ENCODE measurements at places on chromosomes 7 and 10.

DNA sequence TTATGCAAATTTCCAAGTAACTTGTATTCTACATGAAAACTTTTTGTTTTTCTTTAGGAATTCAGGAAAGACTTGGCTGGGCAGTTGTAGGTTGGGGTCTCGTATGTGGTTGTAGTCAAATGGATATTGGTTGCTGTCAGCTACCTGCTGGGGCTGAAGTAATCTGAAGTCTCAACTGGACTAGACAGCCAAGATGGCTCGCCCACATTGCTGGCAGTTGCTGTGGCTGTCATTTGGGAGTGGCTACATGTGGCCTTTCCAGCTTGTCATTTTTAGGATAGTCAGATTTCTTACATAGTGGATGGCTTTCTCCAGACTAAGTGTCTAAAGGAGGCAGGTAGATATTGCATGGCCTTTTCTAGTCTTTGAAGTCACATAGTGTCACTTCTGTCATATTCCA, 32.6 kb downstream of the EXOC6 start:
- no peak for DNase-seq

- no peak for DNase-seq
Measured at GRCh38 chr10:35633006-35633980, 8.8 kb downstream of the FZD8 start.

DNA sequence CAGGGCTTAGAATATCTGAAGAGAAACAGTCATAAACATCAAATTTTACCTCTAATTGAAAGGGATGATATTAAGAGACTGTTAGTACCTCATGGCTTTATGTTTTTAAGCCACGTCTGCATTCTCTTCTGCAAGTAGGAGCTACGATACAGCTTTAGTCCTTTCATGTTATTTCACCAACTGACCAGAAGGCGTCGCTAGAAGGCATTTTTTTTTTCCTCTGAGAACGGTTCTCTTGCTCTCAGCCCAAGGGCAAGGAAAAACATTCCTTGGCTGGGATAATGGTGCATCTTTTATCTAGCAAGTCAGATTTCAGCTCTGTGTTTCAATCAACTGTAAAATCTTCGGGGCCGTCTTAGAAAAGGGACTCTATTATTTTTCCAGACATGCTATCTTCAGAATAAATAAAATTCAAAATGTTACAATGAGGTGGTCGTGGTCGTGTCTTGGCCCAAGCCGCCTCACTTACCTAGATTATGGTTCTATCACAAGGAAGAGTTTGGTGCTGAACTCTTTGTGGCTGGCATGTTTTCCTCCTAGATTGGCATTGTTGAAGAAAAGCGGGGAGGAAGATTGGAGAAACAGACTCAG, 41.6 kb upstream of the LYZL2 start:
- peak; percentile 66 for DNase-seq

DNA sequence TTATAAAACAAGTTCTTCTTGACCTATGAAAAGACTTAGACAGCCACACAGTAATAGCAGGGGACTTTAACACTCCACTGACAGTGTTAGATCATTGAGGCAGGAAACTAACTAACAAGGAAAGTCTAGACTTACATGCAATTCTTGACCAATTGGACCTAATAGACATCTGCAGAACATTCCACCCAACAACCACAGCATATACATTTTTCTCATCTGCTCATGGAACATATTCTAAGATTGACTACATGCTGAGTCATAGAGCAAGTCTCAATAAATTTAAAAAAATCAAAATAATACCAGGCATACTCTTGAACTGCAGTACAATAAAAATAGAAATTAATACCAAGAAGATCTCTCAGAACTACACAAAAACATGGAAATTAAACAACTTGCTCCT, 219.5 kb upstream of the HPS1 start:
- no peak for DNase-seq

- DNase-seq, result no peak
Measured at GRCh38 chr7:154794147-154794780, 208.7 kb downstream of the PAXIP1 start.

GRCh38 chr10:103499881-103500280, 6.4 kb downstream of the NEURL1 start:
- no peak for DNase-seq

GRCh38 chr7:50671386-50671785, 106.2 kb upstream of the DDC start:
- no peak for DNase-seq

GRCh38 chr10:70593513-70593890, 9.0 kb downstream of the PRF1 start:
- DNase-seq, result no peak

DNA sequence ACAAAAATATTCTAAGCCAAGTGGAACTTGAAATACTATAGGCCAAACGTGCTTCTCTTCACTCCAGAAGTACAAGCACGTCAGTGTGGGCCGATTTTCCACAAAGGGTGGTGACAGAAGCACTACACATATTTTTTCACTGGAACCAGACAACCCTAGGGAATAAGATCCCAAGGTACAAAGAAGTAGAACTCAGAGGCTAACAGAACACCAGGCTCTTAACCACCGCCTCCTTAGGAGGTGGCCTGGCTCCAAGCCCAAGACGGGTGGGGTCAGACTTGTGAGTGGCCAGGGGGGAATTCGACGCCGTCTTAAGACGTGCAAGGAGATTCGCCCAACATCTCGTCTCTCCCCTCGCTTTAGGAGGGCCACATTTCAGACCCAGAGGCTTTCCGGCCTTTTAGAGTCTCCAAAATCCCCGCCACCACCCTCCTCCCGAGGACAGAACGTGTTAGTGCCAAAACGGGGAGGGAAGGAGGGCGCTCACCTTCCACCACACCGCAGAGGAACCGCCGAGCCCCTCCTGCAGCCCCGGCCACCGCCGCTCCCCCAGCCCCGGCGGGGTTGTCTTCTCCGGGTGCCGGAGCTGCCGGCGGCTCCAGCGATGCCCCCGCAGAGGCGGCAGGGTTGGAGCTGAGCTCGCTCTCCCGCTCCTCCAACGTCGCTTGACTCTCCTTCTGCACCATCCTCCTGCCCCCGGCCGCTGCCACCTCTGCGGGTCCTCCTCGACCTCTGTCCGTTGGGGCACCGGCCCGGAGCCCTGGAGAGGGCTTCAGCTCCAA, 716 bp downstream of the OGA start:
- peak; percentile 61 for DNase-seq

DNA sequence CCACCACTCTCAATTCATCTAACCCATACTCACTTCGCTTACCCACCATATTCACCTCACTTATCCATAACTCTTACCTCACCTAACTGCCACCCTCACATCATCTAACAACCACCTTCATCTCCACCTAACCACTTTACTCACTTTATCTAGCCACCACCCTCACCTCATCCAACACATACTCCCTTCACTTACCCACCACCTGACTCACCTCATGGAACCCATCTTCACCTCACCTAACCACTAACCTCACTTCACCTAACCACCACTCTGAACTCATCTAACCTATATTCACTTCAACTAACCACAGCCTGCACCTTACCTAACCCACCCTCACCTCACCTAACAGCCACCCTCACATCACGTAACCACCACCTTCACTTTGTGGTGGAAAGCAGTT, 84.2 kb downstream of the VIPR2 start:
- DNase-seq, result no peak

DNA sequence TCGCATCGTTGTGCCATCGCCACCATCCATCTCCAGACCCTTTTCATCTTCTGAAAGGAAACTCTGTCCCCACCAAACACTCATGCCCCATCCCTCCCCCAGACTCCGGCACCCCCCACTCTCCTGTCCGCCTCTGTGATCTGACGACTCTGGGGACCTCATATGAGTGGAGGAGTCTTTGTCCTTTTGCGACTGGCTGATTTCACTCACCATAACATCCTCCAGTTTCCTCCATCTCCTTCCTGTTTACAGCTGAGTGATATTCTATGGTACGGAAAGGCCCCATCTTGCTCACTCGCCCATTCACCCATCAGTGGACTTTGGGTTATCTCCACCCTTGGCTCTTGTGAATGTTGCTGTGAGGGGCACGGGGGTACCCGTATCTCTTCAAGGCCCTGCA, 11.8 kb upstream of the INSIG1 start:
- DNase-seq, result no peak

GRCh38 chr10:117945651-117946050, 101.1 kb downstream of the RAB11FIP2 start:
- no peak for DNase-seq
